ENCODE measurements at places on chromosomes 5 and 9. TPM values are rescaled to one million over a fixed set of nuclear protein-coding genes. Genes with fewer than 3 reads are reported as not detected.

DNA sequence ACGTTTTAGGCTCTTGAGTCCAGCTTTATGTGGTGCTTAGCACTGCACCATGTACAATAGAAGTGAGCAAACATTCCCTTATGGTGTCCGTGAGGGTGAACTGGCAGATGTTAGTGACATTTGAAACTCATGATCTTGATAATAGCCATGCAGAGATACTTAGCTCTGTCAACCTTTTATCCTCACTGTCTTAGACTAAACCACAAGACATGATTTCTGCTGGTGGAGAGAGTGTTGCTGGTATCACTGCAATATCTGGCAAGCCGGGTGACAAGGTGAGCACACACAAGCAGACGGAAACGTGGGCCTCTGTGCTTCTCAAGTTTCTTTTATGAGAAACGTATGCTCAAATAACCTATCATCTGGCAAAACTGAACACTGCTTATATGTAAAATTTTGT is 68.4 kb downstream of the CAST start:
- H3K27ac ChIP-seq, result no peak overlapping the region

DNA sequence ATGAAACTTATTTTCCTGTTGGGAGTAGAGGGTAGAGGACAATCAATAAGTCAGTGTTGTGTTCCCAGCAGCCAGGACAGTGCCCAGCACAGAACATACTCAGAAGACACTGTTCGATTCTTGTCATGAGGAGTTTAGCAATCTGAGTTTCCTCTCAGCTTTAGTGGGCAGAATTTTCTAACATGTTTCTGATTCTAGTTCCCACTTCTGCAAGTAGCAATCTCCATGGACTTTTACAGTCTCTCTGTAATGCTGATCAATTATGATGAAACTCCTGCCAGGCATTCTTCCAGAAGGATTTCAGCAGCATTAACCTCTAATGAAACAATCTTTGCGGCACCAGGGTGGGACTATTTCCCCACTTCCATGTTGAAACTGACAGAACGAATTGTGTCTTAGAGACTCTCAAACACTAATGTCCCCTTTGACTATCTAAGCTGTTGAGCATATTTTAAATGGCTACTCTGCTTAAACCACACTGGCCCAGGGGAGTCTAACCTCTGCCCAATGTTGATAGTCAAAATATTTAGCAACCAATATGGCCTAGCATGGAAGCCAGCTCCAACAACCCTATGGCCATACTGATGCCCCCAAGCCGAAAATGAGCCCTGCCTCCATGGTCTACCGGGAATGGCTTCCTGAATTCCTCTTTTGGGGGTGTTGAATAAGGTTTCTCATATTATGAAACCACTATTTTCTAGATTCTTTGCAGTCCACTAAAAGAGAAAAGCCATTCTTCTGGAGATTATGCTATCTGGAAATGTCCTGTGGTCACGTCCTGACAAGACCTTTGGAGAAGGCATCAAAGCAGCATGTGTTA is 484.3 kb downstream of the BNC2 start:
- DNase-seq, result no peak
- peak overlapping the region; percentile 64 for H3K27ac ChIP-seq
- H3K4me1 ChIP-seq, result no peaks in the 10 kb centered on the region
- no peak overlapping the region for H3K4me3 ChIP-seq

DNA sequence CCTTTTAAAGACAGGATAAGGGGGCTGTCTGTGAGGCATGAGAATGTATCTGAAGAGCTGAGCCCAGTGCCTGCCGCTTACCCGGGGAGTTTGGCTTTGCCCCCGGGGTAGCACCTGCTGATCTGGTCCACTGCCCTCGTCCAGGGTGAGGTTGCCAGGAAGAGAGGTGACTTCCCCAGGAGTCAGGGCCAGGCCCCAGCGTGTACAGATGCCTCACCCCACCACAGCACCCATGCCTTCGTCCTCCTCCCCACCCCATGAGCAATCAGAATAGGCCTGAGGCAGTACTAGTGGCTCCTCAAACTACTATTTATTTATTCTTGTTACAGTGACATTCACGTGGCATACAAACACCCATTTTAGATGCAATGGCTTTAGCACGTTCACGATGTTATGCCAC is 15.7 kb upstream of the AIF1L start:
- no peaks in the 10 kb centered on the region for H3K36me3 ChIP-seq
- DNase-seq, result no peak
- no peak overlapping the region for H3K4me3 ChIP-seq
- no peak overlapping the region for H3K27ac ChIP-seq

DNA sequence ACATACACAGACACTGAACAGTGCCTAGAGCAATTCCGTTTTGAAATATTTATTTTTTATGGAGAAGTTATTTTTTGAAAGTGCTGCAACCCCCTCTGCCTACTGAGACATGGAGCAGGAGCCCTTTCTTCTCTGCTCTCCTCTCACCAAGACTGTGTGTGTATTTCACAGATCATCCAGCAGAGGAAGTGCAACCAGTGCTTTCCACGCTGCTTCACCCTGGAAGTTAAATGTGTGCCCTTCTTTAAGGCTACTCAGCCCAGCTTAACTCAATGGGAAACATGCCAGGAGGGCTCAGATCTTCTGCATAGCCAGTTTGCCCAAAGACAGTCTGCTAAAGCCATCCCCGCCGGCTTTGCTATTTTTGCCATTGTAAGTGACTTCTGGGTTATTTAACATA is 606.3 kb downstream of the TLE1 start:
- H3K36me3 ChIP-seq, result no peaks in the 10 kb centered on the region
- H3K27me3 ChIP-seq, result no peaks in the 10 kb centered on the region
- H3K27ac ChIP-seq, result no peak overlapping the region
- DNase-seq, result no peak

The PCDHB11 gene
- 0.85 TPM for total RNA-seq

The YIPF5 gene
- total RNA-seq, result 66.6 TPM
